Activated CD4-positive, alpha-beta T cell treated with anti-CD3 and anti-CD28 coated beads for 36 hours (primary cell): ENCODE measurements at places on chromosomes 1 and 21.

DNA sequence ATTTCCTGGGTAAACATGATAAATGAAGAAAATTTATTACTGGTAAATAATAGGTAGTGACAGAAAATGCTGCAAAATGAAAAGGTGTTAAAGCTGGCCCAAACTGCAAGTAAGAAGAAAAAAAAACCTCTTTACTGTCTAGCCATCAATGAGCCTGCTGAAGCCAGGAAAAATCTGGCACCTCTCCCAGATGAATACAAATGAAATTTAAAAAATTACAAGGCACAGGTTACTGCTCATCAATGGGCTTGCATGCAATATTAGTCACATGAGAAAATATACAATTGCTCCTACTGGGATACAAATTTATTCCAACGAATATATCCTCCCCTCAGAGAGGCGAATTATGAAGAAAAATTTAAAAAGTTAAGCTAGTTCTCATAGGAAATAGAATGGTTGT is 1422.5 kb downstream of the KCNT2 start:
- no peak for DNase-seq

DNA sequence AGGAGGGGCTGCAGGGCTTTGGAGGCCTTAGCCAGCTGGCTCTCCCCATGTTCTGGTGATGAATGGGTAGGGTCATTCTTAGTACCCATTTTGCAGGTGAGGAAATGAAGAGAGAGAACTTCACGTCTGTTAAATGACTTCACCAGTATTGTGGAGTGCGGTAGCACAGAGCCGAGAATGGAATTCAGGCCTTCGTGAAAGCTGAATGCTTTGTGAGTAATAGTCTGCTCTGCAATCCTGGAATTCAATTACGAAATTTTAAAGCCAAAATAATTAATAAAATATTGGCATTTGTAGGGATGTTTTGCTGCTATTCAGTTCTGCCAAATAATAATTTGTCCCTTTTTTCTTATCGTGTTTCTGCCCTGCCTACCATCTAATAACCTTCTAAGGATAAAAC is 197.7 kb downstream of the GREM2 start:
- no peak for DNase-seq

DNA sequence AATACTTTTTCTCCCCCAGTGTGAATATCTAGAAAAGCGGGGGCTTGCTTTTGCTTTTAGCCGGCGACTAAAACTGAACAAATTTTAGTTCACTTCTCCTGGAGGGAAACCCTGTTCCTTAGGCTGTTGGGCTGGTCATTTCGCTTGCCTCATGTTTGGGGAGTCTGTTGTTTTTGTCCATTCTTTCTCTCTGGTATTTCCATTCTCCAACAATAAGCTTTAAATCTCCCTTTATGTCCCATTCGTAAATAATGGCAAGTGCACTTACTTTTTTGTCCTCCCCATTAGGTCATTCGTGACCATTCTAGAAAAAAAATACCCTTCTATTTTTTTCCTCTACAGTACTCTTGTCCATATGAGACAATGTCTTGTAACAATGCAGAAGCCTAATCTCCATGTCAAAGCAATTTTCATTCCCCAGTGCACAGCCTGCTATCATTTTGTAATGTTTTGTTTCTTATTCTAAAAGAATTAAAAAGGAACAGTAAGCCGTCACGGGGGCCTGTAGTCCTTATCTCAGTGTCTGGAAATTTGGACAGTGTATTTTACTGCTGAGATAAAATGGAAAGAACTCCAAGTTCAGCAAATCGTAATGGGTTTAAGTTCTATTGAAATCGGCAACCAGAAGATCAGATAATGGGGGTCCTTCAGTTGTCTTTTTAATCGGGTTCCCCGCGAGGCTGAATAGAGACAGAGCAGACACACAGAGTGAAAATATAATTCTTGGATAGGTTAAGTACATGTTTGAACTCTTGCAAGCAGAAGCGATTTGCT is 21.8 kb downstream of the PROX1 start:
- no peak for DNase-seq

DNA sequence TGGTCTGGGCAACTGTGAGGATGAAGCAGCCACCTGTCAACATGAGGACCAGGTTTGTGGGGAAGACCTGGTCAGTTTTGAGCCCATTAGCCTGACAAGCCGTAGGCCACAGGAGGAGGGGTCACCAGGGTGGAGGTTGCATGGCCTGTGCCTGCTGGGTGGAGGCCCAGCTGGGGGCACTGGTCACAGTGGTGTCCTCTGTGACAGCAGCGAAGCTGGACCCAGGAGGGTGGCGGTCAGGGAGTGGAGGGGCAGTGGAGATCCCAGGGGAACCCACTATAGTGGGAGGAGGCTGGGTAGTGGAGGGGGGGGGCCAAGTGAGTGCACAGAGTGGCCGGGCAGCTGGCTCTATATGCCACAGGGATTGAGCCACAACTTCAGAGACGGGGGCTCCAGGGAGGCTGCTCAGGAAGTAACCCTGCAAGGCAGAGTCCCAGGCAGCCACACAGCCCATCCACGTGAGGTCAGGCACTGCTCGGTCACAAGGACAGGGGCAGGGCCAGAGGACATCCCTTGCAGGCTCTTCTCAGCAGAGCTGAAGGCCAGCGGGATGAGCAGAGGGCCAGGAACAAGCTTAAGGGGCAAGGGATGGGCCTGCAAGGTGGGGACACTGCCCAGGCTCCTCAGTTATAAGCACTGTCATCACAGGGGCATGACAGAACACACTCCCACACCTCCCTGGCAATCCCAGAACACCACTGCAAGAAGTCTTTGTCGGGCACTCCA is 2.3 kb upstream of the C1orf35 start:
- no peak for DNase-seq

GRCh38 chr1:154975409-154976059 is 1.1 kb downstream of the CKS1B start:
- DNase-seq = peak; percentile 73

GRCh38 chr1:100575406-100575805 is 37.5 kb downstream of the GPR88 start:
- no peak for DNase-seq

- no peak for DNase-seq
Observed at GRCh38 chr1:89671775-89672488, 39.0 kb downstream of the LRRC8C start.

GRCh38 chr1:245969283-245969682 is 537.8 kb downstream of the SMYD3 start:
- no peak for DNase-seq

GRCh38 chr21:27277110-27277509 is 310.2 kb upstream of the ADAMTS5 start:
- DNase-seq = no peak

DNA sequence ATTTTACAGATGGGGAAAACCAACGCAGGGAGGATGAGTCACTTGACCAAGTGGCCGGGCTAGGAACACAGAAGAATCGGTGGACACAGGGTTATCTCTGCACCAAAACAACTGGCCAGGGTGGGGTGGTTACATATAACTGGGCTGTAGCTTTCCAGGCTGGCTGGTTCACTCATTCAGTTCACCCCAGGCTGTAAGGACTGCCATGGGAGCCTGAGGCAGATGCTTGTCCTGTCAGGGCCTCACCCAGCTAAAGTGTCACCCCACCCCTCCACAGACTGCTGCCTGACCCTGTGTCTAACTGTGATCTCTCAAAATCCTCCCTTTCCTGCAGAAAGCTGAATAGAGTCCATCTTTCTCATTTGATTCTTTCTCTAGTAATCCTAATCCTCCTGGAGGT is 387.3 kb downstream of the RYR2 start:
- DNase-seq = no peak

GRCh38 chr1:234292011-234292410 is 81.2 kb upstream of the COA6 start:
- no peak for DNase-seq

DNA sequence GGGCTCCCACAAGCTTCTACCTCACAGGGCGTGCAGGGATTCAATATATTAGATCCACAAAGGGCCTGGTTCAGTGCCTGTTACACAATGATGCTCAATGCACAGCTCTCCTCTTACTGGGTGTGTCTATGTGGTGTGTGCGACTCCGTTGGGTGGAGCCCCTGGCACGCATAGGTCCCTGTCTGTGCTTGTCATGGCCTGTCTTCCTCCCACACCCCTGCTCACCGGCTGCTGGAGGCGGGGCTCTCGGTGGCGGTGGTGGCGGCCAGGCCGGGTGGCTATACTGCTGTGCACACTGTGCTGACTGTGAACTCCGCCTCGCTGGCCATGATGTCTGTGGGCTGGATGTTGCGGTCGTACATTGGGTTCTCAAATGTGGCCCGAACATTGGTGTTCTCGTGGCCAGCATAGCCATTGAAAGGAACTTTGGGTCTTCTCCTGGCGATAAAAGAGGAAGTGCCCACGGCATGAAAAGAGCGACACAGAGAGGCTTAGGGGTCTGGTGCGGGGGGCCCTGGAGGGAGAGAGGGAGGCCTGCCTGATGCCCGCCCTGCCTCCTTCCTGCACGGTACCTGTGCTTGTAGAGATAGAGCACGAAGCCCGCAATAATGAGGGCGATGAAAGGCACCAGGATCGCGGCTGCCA is 46.9 kb downstream of the ZSCAN20 start:
- no peak for DNase-seq

GRCh38 chr1:205915354-205915990 is 27.8 kb downstream of the SLC26A9 start:
- DNase-seq = no peak

DNA sequence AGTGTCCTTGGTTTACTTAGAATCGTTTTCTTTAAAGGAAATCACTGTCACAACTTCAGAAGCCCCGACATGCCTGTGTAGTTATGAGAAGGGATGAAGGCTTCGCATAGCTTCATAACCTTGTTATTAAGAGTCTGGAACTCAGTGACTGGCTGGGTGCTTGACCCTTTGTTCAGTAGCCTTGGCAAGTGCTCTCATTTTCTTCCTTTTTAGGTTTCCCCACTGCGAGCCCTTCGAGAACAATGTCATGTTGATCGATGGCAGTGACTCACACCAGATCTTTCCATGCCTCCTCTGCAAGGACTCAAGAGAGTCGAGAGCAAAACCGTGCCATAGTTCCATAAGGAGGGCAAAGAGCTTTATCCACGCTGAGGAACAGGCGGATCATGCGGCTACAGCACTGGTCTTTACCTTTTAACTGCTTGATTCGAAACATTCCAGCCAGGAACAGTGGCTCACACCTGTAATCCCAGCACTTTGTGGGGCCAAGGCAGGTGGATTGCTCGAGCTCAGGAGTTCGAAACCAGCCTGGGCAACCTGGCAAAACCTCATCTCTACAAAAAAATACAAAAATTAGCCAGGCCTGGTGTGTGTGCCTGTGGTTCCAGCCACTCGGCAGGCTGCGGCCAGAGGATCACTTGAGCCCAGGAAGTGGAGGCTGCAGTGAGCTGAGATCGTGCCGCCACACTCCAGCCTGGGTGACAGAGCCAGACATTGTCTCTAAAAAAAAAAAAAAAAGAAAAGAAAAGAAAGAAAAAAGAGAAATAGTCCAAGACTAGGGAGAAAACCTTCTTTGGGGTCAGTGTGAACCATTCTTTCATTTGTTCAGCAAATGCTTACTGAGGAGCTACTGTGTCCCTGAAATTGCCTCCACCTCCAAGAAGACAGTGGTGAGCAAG is 95.4 kb upstream of the ERRFI1 start:
- DNase-seq = no peak

DNA sequence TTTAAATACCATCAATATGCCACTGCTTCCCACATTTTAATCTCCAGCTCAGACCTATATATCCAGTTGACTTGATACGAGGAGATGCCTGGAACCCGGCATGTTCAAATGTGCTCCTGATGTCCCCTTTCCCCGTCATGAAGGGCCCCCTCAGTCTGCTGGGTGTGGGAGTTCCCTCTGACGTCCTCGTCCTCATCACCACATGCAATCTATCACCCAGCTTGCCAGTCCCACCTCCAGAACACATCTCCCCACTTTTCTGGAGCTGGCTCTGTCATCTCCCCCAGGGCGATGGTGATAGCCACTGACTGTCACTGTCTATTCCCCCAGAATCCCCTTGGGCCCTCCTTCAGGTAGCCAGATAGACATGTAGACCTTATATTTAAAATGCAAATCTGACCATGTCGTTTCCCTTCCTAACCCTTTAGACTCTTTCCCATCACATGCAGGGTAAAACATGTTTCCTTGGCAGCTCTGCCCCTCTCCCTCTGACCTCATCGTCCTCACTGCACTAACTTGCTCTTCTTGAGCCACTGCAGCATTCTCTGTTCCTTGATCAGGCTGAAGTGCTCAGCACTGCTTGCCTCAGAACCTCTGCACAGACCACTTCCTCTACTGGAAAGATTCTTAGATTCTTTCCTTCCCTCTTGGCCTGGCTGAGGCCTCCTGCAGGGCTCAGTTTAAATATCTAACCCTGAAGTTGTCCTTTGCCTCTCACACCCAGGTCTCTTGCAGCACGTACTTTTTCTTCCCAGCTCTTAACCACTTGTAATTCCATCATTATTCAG is 7.4 kb downstream of the AZIN2 start:
- no peak for DNase-seq

DNA sequence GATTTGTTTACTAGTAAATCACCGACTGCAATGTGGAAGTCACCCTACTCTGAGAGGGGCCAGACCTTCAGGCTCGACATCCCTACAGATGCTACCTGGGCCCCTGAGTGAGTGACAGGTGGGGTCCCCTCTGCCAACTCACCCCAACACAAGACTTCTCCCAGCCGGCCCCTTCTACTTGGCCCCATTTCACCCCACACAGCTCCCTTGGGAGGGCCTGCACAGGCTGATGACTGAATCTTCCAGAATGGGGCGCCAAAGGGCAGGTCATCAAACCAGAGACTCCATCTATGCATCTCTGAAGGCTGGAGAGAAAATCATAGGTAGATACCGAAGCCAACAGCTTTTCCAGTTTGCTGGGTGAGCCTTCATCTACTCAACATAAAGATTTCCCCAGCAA is 9.4 kb upstream of the S100A8 start:
- DNase-seq = no peak

- DNase-seq = peak; percentile 43
Observed at GRCh38 chr1:47231301-47232186, 481 bp downstream of the TAL1 start.

DNA sequence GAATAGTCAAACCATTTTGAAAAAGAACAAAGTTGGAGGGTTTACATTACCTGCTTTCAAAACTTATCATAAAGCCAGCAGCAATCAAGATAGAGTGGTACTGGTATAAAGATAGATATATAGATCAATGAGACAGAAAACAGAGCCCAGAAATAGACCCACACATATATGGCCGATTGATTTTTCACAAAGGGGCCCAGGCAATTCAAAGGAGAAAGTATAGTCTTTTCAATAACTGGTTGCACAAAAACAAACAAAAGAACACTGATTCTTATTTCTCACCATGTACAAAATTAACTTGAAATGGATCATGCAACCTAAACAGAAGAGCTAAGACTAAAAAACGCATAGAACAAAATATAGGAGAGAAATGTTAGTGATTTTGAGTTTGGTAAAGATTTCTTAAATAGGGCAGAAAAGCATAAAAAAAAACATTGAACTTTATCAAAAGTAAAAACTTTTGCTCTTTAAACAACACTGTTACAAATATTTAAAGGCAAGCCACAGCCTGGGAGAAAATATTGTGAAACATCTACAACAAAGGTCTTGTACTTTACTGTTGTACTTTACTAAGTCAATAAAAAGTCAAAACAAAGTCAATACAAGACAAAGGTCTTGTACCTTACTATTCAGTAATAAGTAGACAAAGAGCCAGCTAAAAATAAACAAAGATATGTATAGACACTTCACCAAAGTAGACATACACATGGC is 50.2 kb downstream of the ST3GAL3 start:
- no peak for DNase-seq

GRCh38 chr1:116031302-116031835 is 55.1 kb downstream of the SLC22A15 start:
- no peak for DNase-seq
